ENCODE measurements at places on chromosomes 5 and 9.

- no peak for DNase-seq
These were observed 27.4 kb downstream of the ATPSCKMT start for GRCh38 chr5:10222326-10222725.

- DNase-seq, result no peak
These were observed 166.4 kb upstream of the PIK3R1 start for GRCh38 chr5:68049053-68049713.

DNA sequence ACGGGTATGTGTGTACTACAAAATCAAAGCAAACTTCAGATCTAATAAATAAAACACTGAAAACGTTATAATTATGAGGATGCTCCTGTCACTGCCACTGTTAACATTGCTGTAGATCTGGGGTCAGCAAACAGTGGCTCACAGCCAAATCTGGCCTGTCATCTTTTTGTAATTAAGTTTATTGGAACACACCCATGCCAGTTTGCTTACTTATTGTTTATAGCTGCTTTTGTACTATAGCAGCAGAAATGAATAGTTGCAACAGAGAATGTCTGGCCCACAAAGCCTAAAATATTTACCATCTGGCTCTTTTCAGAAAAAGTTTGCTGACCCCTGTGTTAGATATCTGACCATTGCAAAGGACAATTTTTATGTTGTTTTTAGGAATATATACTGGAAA lies 32.1 kb downstream of the PRRC1 start:
- DNase-seq, result no peak

DNA sequence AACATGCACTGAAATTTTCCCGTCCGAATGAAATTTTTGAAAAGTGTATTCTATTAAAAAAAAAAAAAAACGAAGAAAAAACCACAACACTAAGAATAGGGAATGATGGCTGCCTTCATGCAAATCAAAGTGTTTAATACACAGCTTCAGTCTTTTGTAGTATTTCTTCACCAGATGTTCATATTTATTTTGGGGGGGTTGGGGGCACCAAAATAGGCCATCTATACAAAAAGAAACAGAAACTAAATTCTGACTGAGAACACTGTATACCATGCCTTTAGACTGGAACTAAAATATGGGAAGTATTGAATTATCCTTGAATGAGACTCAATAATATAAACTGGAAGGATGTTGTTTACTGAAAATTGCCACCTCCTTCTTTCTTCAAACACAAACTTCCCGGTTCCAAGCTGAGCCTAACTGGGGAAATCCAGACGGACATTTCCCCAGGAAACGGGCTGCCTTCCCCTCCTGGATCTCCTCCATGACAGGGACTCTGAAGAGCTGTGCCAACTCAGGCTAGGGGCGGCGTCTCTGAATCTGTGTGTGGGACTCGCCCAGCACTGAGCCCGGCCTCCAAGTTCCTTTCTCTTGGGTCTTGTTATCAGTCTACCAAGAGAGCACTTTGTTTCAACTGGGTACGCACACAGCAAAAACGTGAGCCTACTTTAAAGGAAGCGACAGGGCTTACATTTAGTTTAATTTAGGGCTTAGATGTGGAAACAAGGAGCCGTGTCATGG lies 511.3 kb upstream of the ADAMTS16 start:
- DNase-seq, result no peak

DNA sequence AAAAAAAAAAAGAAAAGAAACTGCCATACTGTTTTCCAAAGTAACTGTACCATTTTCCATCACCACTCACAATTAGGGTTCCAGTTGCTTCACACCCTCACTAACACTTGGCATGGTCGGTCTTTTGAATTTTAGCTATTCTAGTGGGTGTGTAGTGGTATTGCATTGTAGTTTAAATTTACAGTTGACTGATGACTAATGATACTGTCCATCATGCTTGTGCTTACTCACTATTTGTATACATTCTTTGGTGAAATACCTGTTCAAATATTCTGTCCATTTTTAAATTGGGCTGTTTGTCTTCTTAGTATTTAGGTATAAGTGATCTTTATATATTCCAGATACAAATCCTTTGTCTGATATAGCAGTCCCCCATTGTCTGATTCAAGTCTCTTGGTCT lies 36.2 kb upstream of the ZNF169 start:
- no peak for DNase-seq

DNA sequence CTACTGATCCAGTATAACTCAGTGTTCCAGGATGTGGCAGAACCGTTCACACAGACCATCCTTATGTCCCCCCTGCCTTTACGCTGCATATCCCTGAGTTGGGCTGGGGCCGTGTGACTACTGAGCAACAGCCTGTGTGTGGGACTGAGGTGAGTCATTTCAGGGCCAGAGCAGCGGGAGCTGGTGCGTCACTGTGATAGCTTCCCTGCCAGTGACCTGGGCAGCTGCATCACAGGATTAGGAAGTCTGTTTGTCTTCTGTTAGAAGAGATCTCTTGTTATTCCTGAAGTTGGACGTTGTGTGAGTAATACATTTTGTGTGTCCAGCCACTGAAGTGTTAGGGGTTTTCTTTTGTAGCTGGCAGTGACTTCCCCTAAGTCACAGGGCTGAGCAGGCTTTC lies 35.6 kb downstream of the TPPP start:
- no peak for DNase-seq

- no peak for DNase-seq
These were observed 488.2 kb downstream of the TLE4 start for GRCh38 chr9:80059979-80060378.

- no peak for DNase-seq
These were observed 330 bp downstream of the TBC1D2 start for GRCh38 chr9:98255061-98255577.

DNA sequence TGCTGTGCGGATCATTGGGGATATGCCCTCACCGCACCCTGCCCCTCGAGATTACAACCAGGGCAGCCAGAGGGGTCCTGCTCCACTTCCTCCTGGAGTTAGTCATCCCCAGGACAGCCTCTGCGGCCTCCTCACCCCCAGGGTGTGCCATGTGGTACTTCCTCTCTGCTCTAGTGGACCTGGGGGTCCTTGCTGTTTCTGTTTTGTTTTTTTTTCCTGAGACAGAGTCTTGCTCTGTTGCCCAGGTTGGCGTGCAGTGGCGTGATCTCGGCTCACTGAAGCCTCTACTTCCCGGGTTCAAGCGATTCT lies 5.2 kb upstream of the FCN1 start:
- DNase-seq, result no peak

DNA sequence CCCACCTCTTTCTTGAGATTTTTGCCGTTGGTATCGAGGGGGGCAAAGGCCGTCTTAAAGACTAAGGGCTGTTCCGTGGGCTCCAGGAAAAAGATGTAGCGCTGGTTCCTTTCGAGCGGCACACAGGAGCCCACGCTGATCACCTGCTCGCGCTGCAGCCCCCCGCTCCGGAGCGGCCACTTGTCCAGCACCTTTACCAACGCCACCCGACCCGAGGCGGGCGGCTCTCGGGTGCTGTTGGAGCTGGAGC lies 781 bp downstream of the NRG2 start:
- no peak for DNase-seq

DNA sequence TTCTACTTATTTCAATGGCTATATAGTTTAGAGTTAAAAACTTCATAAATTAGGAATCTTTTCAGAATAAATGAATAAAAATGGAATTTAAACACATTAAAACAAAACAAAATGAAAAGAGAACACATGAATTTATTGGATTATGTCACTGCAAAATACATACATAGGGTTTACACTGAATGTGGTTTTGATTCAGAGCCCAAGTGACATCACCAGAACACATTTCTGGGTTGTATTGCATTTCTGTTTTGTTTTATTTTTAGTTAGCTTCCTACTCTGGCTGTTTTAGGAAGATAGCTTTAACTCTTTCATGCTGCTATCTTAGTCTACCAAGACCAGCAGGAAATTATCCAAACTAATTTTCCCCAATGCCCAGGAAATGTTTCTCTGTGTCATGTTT lies 1935.0 kb downstream of the EFNA5 start:
- DNase-seq, result no peak

DNA sequence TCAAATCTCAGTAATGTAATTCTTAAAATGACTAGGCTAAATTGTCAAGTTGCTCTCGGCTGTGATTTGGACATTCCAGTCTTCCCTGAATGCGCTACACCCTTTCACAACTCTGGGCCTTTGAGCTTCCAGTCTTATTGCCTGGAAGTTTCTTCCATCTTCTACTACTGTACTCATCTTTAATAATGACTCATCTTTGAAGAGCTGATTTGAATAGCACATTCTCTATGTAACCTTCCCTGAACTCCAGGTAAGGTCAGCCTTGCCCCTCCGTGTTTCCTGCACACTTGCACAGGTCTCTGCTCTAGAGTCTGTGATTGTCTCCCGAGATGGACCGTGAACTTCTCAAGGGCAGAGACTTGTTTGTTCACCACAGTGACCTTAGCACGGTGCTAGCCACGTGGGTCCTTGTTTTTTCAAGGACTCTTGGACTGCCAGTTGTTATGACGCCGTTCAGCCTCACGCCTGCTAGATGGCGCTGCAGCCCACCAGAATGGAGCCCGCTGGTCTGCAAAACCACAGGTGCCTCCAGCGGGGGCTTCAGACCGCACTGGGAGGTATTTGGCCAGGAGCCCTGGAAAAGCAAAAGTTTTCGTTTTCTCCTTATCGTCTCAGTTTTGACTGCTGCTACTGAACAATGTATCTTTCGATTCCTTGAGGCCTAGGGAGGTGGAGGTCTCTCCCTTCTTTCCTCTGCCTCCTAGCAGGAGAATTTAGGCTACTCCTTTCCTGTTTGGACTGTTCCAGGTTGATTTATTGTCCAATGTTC lies 44.4 kb downstream of the SEC61B start:
- peak; percentile 74 for DNase-seq

GRCh38 chr5:146073239-146073900 lies 32.0 kb downstream of the PLAC8L1 start:
- DNase-seq, result no peak

GRCh38 chr5:68087866-68088265 lies 127.7 kb upstream of the PIK3R1 start:
- no peak for DNase-seq

GRCh38 chr5:154063372-154063771 lies 24.6 kb downstream of the MFAP3 start:
- no peak for DNase-seq

DNA sequence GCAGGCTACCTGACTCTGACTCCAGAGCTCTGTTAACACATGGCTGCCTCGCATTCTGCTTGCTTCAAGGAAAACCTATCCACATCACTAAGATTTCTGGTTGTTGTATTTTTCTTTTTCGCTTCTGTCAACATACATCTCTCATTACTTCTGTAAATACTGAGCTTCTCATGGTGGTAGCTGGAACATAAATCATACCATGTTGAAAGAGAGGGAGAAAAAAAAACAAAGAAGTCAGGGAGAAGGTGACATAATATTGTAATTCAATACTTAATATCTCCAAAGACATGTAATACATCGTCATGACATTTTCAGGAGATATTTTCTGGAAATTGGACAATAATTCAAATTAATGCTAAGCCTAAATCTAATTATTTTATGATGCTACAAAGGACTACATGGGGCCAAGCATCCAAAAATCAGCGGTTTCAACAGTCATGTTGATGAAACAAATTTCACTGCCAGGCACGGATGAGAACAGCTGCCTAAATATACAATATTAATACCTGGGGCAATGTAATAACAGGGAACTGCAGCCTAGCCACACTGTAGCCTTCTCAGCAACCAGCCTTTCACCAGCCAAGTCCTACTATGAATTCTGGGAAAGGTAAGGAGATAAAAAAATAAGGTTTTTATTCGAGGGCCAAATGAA lies 332.0 kb downstream of the TRIM32 start:
- DNase-seq, result no peak

DNA sequence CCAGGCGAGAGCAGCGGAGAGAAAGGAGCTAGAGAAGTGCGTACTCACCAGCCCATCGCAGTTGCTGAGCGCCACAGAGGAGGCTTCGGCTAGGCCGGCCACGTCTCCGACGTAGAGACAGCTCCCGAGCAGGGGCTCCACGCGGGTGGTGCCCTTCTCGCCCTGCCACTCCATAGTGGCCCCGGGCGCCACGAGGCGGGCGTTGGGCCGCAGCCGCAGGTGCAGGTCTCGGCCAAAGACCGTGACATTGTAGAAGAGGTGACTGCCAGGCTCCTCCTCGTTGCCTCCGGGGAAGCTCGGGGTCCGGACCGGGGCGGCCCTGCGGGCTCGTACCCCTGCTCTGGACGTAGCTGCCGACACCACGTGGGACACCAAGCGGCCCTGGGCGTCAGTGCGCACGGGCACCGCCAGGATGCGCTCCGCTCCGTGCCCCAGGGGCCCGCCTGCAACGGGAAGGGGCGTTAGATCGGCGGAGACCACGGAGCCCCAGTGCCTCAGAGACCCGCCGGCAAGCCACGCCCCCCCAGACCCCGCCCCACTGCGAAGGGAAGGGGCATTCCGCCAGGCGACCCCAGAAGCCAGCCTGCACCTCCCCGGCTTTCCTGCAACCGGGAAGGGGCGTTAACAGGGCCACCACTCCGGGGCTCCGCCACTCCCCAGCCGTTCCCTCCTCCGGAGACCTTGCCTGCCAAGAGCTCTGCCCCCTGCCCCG lies 1.4 kb downstream of the ADAMTS2 start:
- DNase-seq, result no peak

- DNase-seq, result no peak
These were observed 537 bp downstream of the MEIKIN start for GRCh38 chr5:131944702-131945550.

DNA sequence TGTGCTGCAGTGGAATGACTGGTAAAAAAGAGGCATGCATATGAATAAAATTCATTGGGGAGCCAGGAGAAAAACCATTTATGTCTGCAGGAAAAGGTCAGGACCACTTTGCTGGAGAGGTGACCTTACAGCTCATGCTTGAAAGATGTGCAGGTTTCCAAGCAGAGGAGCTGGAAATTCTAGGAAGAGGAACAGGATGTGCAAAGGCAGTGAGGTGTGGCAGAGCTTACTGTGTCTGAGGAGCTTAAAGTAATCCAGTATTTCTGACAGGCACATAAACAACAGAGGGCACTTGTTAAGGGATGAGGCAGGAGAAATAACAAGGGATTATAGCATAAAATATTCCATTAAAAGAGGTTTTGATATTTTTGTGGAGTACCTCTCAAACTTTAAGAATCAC lies 203.2 kb downstream of the CD180 start:
- DNase-seq, result no peak

GRCh38 chr5:59207401-59207800 lies 624.5 kb downstream of the RAB3C start:
- DNase-seq, result no peak
